ENCODE measurements at places on chromosomes 3 and 15.

DNA sequence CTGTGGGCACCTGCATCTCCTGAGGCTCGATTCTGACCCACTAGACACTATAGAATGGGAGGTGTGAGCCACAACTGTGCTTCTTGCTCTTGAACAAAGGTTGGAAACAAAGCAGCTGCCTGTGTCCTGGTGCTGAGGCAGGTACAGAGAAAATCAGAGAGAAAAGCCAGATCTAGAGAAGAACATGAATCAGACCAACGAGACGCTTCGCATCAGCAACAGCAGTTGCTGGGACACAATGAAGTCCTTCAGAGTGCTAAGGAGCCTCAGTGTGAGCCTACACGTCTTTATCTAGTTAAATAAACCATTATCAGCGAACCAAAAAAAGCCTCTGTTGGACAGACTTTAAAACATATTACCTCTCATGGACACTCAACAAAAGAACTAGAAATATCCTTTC is 86.3 kb upstream of the MEX3B start:
- DNase-seq, result no peak

DNA sequence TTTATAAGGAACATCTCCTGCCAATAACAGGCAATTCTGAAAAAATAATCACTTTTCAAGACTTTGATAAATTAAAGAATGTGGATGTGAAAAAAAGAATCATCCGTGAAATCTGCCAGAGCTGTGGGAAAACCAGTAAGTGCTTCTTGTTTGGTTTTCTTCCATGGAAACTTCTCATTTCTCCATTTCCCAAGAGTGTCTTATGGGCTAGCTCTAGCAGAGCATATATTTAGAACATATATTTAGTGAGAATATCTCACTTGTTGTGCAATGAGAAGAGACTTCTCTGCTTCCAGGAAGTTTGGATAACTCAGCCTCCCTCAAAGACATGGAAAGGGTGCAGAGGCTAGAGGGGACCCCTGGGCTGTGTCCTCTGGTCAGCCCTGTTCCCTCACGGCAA is 49.9 kb downstream of the COL6A5 start:
- no peak for DNase-seq

DNA sequence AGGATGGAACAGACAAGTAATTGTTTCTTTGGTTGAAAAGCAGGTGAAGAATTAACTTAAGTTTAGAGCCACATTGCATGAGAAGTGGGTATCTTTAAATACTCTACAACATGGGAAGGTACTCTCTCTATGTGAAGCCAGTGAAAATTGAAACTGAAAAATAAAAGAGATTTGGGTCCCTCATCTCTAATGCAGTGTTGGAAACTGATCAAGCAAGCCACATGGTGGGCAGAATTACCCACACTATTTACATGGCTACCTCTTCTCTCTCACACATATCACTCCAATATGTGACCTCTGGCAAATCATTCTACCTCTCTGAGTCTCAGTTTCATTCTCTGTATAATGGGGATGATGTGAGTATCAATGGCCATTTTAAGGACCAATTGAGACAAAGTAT is 339.0 kb downstream of the IL5RA start:
- no peak for DNase-seq

DNA sequence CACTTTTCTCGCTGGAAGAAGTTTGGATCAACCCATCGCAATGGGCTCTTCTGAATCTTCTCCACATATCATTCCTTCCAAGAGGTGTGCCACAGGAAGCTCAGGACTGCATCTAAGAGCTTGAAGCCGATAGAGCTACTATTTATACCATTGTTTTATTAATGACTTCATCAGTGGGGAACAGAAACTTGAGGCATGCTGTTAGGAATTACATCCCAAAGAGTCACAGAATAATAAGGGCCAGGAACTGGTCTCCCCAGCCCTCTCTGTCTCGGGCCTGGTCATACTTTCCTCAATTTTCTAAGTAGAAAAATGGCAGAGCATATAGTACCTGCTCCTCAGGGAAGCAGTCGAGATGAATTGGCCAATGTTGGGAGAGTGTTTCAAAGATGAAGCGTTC is 16.9 kb upstream of the C15orf61 start:
- DNase-seq, result no peak

- DNase-seq, result no peak
Measured at GRCh38 chr15:84748274-84749110, at the start of gene ZNF592. Gene ZNF592 (plus strand): TSS chr15:84748592. CDS start chr15:84782676, 34,084 bp downstream.

DNA sequence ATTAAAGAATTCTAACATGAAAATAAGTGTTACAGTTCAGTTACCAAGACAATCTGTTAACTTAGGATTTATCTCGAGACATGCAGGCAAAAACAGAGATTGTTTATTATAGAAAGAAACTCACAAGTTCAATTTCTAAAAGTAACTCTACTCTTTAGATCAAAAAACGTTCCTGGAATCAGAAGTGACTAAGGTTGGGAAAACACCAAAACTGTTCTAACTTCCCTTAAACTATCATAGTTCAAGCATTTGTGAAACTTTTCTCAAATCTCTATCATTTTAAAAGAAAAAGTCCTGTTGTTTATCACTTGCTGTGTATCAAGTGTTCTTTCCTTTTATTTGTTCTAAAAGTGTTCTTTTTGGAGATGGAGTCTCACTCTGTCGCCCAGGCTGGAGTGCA is 8.7 kb downstream of the WDR82 start:
- no peak for DNase-seq

GRCh38 chr3:77051591-77051990 is 11.7 kb downstream of the ROBO2 start:
- no peak for DNase-seq

DNA sequence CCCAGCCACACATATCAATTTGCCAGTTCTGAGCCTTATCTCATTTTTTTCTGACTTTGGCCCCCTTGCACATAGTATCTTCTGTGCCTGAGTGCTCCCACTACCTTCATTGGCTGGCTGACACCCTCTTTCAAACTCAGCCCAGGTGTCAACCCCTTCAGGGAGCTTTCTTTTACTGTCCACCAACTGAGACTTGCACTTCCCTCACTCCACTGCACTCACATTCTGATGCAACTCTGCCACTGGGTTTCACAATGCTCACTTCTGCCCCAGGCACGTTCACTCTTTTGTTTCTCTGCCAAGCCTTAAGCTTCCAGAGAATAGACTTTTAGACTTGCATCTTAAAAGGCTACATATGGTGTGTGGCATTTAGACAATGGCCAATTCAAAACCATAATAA is 101.5 kb upstream of the CBLB start:
- no peak for DNase-seq

DNA sequence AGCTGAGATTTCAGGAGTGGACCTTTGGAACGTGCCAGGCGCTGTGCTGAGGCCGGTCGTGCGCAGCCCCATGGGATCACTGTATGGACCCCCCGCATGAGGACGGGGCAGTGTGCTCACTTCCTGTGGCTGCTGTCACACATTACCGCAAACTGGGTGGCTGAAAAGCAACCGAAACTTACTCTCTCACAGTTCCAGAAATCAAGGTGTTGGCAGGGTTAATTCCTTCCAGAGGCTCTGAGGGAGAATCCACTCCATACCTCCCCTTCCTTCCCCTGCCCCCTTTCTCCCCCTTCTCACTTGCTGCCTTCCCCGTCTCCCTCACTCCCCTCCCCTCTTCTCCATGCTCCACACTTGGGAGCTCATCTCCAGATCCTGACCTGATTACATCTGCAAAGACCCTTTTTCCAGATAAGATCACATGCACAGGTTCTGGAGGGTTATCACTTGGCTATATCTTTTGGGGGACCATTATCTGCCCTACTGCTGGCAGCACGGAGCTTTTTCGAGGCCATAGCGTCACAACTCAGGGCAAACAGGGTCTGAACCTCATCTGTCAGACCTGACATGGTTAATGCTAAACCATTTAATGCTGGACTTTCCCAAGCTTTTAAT is 41.2 kb downstream of the KLF13 start:
- no peak for DNase-seq

Data from NCI-H1092 (cell line).